Stimulated activated CD8-positive, alpha-beta memory T cell treated with anti-CD3 and anti-CD28 coated beads, Interleukin-15, amount 100 ng/mL, for 1 hour (primary cell): ENCODE measurements at places on chromosomes 2 and 18.

GRCh38 chr2:178523596-178524134 is 43.4 kb downstream of the PLEKHA3 start:
- DNase-seq, result no peak

- no peak for DNase-seq
These were observed 82.1 kb downstream of the RNF144A start for GRCh38 chr2:6999211-6999877.

GRCh38 chr2:173750831-173751230 is 214.3 kb downstream of the SP3 start:
- no peak for DNase-seq

DNA sequence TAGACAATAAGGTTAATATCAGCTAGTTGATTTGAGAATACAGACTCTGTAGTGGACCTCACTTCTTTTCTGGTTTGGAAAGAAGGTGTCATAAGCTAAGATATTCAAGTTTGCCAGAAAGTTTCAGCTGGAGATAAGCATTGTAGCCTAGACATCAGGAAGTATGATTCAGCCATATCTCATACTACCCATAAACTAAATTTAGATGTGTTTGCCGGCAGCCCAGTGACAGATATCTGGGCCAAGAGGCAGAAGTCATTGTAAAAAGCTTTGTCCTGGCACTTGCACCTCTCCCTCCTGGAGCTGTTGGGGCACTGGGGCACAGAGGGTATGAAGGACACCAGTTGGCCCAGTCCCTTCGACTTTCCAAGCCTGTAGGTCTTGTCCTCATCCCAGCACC is 128.0 kb downstream of the EPHA4 start:
- no peak for DNase-seq

DNA sequence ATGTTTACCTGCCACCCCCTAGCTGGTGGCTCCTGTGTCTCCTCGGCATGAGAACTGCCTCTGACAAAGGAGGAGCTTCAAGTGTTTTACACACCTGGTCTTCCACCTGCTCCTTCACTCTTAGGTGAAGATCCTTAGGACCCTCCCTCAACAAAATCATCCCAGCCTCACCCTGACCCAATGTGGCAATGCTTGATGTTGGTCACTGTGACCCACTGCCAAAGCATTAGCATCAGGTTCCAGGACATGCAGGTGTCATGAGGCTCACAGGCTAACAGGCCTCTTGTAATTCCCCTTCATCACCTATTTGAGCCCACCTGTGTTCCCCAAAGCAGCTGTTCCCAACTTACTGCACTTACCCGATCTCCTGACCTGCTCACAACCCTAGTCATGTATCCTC is 9.8 kb downstream of the FZD5 start:
- DNase-seq, result no peak

GRCh38 chr2:148814143-148814859 is 60.7 kb upstream of the KIF5C start:
- DNase-seq, result no peak

DNA sequence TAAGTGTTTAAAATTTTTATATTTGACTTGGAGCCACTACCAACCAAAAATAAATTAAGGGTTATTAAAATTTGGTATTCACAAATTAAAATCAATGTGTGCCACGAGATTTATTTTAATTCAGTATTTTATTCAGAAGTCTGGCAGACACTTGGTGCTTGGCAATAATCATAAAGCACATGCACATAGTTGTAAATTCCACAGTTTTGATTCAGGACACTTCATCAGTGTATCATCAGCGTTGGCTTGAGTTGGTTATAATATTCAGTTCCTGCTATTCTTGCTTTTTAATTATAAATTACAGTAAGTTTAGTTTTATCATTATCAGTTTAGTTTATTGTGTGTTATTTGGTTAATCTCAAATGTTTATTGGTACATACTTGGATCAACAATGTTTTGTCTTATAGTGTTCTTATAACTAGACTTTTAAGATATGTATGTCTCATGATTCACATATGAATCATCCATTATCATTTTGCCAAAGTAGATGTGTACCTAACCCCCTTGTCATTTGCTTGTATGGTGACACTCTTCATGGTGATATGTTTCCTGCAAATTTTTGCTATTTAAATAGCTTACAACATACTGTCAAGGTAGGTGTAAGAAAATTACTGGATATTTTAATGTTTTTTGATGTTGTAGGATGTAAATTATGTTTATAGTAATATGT is 237.9 kb downstream of the BABAM2 start:
- no peak for DNase-seq

DNA sequence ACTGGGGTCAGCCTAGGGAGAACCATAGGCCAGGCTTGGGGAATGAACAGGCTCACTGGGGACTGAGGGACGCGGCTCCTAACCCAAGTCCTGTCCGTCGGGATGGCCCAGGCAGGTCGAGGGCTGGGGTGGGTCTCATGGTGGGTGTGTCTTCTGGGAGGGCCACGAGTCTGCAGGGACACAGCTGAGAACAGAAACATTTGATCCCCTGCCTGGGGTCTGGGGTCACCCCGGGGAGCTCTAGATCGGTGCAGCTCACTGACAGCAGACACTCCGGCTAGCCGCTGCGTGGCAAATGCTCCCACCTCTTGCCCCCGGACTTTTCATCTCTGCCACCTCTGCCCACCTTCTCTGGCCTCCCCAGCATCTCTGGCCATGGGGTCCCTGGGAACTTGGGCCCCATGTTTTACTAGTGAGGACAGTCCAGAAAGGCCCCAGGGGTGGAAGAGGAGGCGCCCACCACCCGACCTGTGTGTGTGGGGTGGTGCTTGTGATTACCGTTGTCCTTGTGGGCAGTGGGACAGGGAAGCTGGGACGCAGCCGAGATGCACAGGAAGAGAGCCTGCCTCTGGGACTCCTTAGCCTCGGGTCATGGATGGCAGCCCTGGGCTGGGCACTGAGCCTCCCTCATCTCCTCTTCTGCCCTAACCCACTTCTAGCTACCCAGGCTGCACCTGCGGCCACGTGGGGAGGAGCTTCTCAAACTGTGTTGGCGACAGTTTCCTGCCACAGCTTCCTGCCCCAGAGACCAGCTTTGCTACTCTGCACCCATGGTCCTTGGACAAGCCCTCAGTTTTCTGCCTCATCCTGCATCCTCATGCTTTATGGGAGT is 4.9 kb downstream of the ZAP70 start:
- DNase-seq, result peak; percentile 53

DNA sequence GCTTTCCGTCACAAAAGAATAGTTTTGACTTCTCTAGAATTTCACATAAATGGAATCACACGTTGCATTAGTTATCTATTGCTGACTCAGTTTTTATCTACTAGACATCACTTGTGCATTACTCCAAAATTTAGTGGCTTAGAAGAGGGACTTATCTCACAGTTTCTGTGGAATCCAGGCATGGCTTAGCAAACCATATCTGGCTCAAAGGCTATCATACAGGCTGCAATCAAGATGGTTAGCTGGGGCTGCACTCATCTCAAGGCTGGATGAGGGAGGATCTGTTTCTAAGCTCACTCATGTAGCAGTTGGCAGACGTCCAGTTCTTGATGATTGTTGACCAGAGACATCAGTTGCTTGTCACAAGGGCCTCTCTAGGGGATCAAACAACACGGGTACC is 6.6 kb upstream of the DSC3 start:
- no peak for DNase-seq

- no peak for DNase-seq
These were observed 56.3 kb downstream of the RBKS start for GRCh38 chr2:27833931-27834330.

GRCh38 chr18:10088734-10089133 is 174.9 kb downstream of the VAPA start:
- no peak for DNase-seq

GRCh38 chr2:191728750-191729624 is 51.1 kb downstream of the NABP1 start:
- DNase-seq, result no peak

DNA sequence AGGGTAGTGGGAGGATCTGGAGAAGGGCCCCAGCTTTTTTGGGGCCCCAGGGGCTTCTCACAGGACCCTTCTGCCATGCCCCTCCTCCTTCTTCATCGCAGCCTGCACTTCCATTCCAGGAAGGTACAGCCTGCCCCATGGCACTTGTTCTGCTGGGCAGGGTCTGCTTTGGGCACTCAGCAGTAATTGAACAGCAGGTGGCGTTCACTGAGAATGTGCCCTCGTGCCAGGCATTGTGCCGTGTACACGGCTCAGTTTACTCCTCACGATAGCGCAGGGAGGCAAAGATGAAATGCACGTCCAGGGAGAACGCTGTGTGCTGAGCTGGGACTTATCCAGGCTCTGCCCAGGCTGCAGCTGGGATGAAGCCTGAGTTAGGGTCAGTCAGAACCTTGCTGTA is 54.8 kb upstream of the ASB18 start:
- DNase-seq, result no peak

- no peak for DNase-seq
These were observed 97.4 kb downstream of the MCFD2 start for GRCh38 chr2:46818141-46818621.

- no peak for DNase-seq
These were observed 999.7 kb upstream of the LRRTM1 start for GRCh38 chr2:81304154-81304830.

- DNase-seq, result no peak
These were observed 147.5 kb downstream of the METTL4 start for GRCh38 chr18:2423761-2424160.

GRCh38 chr2:232879618-232880494 is 9.8 kb downstream of the SNORC start:
- no peak for DNase-seq

- DNase-seq, result no peak
These were observed 43.5 kb downstream of the SLC38A11 start for GRCh38 chr2:164911832-164912231.

- DNase-seq, result no peak
These were observed 420.3 kb downstream of the SOCS6 start for GRCh38 chr18:70709144-70709543.

DNA sequence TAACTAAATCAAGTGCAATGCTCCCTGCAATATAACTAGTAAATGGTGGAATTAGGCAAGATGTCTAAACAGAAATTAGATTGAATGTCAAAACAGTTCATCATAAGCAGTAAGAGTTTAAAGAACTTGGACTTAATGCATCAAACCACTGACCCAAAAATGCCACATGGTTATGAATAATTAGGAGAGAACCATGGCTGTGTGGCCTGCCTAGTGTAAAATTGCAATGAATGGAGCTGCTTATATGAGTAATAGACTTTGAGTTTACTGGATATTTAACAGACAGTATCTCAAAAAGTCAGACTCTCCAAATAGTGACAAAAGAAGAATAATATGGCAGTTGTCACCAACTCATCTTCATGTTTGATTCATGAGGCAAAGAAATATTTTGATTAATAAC is 101.6 kb upstream of the COL5A2 start:
- DNase-seq, result no peak

GRCh38 chr2:181656450-181657291 is at the start of gene CERKL:
Gene CERKL (minus strand): TSS chr2:181657105. CDS start chr2:181657006, 99 bp downstream.
- DNase-seq, result no peak

- DNase-seq, result no peak
These were observed 16.7 kb upstream of the STAT1 start for GRCh38 chr2:191030521-191031154.

DNA sequence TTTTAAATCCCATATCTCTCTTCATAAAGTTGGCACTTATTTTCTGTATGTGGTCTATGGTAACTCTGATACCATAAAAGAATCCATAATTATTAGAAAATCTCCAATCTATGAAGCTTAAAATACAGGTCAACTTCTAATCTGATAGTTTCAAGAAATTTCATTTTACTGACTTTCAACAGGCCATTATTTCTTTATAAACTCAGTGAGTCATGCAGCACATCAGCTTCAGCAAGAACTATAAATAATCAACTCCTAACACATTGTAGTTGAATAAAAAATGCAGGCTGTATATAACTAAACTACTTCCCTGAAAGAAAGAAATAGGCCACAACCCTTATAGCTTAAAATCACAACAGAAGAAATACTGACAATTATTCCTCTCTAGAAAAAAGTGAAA is 204.3 kb upstream of the CCDC150 start:
- no peak for DNase-seq

DNA sequence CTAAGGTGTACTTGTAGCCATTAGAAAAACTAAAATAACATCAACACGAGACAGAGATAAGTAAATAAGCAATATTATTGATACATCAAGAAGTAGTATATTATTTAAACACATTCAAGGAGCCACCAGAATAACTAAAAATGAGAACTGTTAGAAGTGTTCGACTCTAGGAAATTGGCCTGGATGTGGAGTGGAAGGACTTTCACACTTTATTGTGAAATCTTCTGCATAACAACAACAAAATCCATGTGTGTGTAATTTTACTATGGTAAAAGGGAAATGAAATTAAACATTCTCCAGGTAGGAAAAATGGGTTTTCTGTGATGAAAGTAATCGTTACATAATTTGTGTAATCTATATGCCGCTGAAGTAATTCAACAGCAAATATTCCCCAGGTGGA is 96.3 kb upstream of the RNF152 start:
- no peak for DNase-seq

DNA sequence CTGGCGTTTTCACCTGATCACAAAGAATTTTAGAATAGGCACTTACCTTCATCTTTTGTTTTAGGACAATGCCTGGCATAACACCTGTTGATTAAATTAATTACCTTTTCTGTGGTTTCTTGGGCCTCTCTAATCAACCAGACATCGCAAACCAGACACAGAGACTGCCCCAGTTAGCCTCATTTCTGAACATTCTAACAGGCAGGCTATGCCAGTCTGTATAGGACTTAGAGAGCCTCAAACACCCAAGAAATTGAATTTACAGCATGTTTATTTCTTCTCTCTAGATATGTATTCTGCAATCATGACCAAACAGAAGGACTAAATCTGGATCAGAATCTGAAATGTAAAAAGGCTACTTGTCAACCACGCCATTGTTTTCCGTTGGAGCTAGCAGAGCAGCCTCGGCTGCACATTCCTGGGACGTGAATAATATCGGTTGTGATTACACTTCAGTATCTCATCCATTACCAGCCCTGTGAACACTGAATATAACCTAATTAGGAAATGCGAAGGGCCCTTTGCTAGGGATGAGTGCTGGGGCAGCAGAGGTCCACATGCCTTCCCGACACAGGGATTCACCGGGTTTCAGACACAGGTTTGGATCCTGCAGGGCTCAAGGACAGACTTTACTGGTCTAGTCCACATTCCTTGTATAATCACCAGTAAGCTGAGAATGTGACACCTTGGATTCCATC is 17.5 kb upstream of the CDC42EP3 start:
- DNase-seq, result no peak

GRCh38 chr18:10162340-10162739 is 248.5 kb downstream of the VAPA start:
- DNase-seq, result no peak

- DNase-seq, result no peak
These were observed 274.9 kb upstream of the GALNT5 start for GRCh38 chr2:156982615-156983014.

DNA sequence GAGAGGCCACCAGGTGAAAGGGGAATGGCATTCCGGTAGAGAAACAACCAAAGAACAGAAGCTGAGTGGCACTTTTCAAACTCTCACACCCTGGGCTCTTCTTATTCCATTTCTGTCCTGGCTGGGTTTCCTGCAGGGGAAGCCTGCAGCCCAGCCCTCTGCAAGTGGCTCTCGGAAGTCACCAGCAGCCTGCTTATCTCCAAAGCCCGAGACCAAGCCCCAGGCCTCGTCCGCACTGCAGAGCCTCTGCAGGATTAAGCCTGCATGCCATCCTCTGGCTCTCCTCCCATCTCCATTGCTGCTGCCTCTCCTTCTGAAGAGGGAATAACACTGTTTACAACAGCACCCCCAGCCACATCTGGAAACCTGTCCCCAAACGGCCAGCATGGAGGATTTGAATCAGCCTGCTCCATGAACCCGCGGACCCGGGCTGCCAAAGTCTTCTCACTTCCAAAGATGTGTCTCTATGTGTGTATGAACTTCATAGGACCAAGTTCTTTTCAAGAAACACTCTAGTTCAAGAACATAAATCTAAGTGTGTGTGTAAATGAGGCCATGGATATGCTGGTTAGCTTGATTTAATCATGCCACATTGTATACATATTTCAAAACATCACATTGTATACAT is 54.2 kb downstream of the DIPK1C start:
- DNase-seq, result no peak
